ENCODE measurements at places on chromosomes 2 and 18.

- peak; percentile 18 for DNase-seq
These were observed 3.1 kb upstream of the MATN3 start for GRCh38 chr2:20015482-20016083.

DNA sequence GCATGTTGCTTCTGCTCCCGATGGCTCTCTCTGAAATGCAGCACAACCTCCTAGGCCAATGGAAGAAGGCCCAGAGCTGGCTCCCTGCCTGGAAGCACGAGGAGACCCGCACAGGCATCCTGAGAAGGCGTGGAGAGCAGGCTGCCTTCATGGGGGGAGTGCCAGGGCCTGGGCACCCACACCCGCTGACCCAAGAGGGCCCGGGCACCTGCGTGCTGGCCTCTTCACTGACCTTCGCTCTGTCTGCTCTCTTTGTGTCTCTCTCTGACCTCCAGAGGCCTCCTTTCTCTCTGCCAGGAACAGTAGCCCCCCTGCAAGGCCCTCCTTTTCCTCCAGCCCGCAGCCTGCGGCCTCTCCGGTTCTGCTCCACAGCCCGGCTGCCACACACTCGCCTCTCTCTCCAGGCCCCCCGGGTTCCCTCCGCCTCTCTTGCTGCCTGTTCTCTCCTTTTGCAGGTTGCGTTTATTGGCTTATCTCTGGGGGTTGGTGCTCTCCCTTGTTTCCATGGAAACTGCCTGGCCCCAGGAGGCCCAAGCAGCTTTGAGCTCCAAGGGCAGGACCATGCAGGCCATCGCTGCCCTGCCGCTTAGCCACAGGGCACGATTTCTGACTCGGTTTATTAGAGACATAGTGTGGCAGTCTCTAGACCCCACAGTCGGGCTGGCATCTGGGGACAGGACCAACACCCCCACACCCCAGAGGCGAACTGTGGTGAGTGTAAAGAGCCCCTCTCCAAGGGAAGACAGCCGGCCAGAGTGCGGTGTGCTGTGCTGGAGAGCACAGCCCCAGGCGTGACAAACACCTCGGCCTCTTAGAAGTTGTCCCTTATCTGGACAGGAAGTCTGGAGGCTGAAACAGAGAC, 1.7 kb downstream of the MZT2B start:
- no peak for DNase-seq

- DNase-seq = no peak
These were observed 323.1 kb downstream of the CTNNA2 start for GRCh38 chr2:79835911-79836310.

DNA sequence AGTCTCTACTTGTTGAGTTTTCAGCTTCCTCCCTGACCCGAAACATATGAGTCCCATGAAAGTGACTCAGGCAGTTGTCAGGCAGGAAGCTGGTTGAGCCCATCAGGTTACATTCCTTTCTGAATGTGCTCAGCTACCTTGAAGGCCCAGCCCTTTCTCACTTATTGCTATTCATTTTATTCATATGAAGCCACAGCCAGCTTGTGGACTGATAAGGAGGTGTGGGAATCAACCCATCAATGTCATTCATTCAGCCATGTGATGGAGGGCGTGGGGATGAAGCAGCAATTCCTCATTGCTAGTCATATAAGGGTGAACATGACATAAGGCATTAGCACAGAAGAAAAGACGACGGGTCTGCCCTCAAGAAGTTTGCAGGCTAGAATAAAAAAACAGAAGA, 5.3 kb upstream of the VPS4B start:
- no peak for DNase-seq

All from AG04450 (cell line).